ENCODE measurements at places on chromosomes 2 and 18.

- DNase-seq: peak; percentile 83
Observed at GRCh38 chr18:48834413-48835031, 116.2 kb downstream of the SMAD7 start.

DNA sequence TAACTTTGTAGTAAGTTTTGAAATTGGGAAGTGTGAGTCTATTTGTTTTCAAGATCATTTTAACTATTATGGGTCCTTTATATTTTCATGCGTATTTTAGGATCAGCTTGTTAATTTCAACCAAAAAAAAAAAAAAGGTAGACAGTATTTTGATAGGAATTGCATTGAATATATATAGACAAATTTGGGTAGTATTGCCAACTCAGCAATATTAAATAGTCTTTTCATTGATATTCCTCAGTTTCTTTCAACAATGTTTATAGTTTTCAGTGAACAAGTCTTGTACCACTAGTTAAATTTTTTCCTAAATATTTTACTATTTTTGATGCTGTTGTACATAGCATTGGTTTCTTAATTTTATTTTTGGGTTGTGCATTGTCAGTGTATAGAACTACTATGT is 149.9 kb downstream of the TAF4B start:
- DNase-seq: no peak

DNA sequence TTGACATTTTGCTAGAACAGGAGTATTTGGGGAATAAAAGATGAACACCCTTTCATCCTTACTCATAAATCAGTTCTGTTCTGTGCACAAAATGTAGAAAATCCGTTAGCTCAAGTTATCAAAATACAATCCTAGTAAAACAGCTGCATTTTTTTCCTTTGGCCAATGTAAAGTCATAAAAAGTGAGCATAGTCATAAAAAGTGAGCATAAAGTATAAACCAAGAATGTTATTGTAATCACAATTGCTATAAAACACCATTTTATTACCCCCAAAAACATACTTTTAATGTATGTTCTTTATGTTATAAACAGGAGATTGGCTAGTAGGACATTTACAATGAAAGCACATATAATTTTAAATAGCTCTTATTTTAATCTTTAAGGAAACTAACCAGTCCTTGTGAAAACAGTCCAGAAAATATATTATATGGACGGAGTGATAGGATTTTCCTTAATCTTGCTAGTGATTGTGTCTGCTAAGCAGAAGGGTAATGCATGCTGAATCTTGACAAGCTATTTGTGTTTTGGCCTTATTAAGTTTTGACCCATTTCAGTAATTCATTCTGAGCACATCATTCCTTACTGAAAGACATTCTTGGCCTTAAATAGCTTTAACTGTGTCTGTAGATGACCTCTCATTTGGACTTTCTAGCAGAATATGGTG is 891.8 kb downstream of the DSC3 start:
- no peak for DNase-seq

DNA sequence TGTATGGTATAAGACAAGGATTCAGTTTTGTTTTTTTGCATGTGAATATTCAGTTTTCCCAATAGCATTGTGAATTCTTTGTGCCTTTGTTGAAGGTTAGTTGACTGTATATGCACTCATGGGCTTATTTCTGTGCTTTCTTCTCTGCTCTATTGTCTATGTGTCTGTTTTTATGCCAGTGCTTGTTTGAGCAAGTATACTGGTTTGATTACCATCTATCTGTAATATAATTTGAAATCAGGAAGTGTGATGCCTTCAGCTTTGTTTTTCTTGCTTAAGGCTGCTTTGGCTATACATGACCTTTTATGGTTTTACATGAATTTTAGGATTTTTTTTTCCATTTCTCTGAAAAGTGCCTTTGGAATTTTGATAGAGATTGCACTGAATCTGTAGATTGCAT is 23.5 kb downstream of the COLEC11 start:
- no peak for DNase-seq

- DNase-seq: no peak
Observed at GRCh38 chr2:150427298-150427697, 60.2 kb downstream of the RND3 start.

DNA sequence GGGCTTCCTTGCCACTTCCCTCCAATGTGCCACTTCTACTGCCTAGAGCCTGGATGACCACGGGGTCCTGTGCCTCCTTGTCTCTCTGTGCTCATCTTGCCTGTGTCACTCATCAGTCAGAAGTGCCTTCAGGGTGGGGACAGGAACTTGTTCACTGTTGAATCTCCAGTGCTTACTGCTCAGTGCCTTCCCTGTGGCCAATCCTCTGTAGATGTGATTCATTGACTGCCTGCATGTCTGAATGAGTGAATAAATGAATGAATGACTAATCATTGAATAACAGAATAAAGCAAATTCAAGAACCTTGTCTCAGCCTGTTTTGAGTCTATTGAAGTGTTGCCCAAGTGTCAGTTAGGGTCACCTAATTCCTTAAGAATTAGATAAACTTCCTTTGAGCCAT is 42.3 kb upstream of the FAM136A start:
- DNase-seq: no peak
